Fibroblast of villous mesenchyme (primary cell): ENCODE measurements at places on chromosomes 6 and 20.
A peak's percentile ranks its signal among the peaks of the same experiment; 100 is the strongest.

GRCh38 chr6:135226537-135226936 is 45.4 kb downstream of the MYB start:
- no peak for DNase-seq

DNA sequence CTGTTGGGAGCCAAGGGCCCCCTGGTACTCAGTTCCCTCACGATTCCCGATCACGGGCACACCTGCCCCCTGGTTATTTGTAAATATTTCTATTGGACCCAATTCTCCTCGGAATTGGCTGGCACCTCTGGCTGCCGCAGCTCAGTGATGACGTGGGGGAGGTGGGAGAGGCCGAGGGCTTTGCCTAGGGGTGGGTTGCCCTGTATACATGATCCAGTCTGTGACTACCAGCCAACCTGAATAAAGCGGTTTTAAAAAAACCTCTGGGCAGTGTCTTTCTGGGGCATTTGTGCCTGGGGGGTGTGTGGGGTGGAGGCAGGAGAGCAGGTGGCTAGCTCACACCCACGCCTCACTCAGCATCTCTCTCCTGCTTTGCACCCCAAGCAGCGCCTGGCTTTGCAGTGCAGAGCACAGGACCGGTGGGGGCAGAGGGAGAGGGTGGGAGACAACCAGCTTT is 42.2 kb downstream of the VSTM2L start:
- DNase-seq, result no peak

DNA sequence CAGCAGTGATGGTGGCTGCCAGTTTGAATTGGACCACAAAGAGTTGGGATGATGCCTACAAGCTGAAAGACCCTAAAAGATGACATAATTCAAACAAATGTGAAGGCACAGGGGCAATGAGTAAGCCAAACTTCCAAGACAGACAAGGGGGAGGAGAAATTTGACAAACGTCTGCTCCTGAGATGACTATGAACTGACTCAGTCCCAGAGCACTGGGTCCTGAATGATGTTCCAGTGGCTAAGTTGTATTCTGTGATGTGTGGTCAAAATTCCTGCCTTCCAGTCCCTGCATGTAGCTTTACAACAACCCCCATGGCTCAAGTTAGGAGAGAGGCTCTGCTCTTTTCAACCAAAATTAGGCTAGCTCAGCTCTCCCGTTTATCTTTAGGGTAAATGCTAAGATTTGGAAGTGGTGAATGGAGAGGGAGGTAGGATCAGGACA is 86.1 kb upstream of the SIRPA start:
- no peak for DNase-seq

GRCh38 chr20:8005575-8006366 is 13.8 kb downstream of the TMX4 start:
- DNase-seq, result no peak

DNA sequence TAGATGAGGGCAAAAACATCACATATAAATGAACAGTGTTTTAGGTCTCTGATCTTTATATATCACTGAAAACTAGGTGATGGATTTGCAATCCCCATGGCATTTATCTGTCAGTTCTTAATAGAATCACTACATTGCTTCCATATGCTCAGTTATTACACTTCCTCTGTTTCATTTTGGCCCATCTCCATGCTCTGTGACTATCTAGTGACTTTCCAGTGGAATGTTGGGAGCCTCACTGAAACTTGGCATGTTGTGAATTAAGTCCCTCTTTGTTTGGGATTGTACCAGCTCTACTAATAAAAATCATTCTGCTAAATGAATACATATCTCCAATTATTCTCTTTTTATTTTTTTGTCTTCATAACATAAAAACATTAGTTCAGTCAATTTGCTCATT is 226.1 kb upstream of the CEP162 start:
- no peak for DNase-seq

GRCh38 chr20:37364013-37364926 is 18.3 kb downstream of the SRC start:
- no peak for DNase-seq

GRCh38 chr20:1191299-1191698 is 6.5 kb upstream of the TMEM74B start:
- no peak for DNase-seq

DNA sequence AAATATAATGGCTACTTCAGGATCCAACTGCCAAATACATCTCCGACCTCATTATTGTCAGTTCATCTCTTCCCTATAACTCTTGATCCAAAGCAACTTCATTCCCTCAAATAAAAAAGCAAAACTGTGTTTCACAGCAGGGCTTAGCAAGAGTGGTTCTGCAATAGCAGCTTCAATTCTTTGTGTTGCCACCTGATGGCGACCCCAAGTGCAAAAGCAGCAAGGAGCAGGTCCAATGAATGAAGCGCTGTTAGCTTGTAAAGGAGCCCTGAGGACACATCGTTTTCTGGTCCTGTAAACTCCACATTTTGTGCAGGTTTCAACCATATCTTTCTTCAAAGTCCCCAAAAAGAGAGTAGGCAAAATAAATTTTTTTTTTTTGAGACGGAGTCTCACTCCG is 19.6 kb downstream of the RTN4IP1 start:
- no peak for DNase-seq

DNA sequence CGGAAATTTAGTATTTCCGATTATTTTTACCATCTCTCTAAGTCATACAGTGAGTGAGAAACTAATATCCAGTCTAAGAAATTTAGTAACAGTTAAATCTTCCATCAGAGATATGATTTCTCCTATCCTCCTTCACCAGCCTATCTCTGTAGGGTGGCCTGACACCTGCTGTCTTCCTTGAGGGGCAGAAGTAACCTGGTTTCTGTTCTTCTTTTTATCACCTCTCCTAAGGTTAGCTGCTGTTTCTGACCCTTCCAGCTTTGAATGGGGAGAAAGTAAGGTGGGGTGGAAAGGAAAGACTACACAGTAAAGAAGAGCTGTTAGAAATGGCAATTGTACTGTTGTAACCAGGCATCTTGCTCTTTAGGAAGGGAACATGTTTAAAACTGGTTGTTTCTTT is 447.7 kb downstream of the PHF3 start:
- no peak for DNase-seq

DNA sequence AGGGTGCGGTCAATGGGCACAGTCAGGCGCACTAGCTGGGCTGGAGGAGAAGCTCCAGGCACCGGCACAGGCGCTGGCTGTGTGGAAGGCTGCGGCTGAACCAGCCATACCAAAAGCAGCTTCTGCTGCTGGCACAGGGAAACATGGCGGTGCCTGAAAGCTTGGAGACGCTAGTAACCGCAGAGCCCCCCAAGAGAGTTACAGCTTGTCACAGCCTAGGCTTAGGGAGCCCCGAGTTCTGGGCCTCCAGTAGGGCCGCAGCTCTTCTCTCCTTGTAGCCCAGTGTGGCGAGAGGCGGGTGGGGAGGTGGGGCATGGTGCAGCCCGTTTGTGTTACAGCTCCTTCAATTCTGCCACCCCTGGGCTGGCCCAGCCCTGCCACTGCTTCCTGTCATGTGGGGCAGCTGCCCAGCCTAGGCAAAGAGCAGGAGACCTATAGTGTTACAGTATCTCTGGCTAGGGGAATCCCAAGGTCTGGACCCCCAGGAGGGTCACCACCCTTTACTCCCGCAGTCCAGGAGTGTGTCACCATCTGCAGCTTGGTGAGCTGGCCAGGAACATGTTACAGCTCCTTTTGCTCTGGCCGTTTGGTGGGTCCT is 58.6 kb upstream of the MANEA start:
- DNase-seq, result no peak

DNA sequence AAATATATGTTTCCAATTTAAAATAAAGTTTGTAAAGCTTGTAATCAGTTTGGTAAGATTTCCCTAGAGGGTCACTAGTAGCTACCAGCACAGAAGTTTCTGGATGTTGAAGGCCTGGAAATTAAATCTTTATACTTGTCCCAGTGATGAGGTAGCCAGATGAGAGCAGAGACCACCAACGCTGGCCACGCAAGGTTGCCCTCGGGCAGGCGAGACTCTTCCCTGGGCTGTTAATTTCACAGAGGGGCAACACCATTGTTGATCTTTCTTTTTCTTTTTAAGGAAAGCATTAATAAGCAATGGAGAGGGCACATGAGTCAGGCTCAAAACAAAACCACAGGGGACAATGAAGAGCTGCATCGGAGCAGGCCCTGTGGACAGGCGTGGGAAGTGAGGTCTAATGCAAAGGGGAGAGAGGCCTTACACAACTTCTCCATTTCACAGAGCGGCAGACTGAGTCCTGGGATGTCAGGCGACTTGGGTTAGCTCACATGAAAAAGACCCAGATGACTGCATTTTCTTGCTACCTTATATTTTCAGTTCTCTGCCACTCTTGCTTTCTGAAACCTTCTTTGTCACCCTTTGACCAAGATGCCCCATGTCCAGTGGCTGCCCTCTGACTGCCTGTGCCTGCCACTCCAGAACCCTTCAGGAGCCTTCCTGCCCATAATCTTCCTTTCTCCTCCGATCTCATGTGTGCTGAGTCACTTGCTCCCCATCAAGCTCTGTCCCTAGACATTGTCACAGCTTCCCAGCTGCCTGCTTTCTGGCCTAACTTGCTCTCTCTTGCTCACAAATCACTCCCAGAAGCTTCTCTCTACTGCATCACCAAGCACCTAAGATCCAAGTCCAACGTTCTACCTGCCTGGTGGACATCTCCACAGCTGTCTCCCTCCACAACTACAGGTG is 107.7 kb upstream of the CDYL start:
- DNase-seq, result peak; percentile 41

- no peak for DNase-seq
Measured at GRCh38 chr6:99393366-99393697, 663 bp downstream of the COQ3 start.

GRCh38 chr6:5085648-5086293 is 630 bp downstream of the PPP1R3G start:
- DNase-seq, result peak; percentile 44

DNA sequence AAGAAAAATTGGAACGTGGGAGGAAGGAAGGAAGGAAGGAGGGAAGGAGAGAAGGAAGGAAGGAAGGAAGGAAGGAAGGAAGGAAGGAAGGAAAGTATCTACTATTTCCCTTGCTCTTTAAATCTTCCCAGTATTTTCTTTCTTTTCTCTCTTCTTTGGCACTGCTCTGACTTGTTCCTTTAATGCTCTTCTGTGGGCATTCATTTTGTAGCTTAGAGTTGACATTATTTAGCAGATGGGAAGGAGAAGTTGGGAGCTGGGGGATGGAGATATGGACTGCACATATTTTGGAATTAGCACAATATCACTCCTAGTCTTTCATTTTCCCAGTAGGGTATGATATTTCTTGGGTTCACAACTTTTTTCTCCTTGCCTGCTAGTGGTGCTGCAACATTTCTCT is 152.2 kb downstream of the TFAP2B start:
- DNase-seq, result no peak

- no peak for DNase-seq
Measured at GRCh38 chr6:108750801-108751200, 97.4 kb upstream of the ARMC2 start.

DNA sequence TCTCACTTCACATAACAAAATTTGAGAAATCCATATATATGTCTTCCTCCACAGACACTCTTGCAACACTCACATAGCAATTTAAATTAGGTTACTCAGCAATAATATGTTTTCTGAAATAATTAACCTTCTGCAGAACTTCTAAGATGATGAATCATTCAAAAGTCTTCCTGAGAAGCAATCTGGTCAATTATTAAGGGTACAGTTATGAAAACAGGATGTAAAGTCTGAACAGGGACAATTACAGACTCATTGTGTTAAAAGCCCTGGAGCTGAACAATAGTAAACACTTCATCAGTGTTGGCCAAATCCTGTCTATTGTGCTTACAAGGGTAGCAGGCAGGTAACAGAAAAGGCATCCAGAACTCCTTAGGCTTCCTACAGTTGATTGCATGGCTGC is 75.4 kb downstream of the FILIP1 start:
- DNase-seq, result peak; percentile 51

GRCh38 chr6:45445749-45446549 is 68.2 kb upstream of the SUPT3H start:
- peak; percentile 99 for DNase-seq

DNA sequence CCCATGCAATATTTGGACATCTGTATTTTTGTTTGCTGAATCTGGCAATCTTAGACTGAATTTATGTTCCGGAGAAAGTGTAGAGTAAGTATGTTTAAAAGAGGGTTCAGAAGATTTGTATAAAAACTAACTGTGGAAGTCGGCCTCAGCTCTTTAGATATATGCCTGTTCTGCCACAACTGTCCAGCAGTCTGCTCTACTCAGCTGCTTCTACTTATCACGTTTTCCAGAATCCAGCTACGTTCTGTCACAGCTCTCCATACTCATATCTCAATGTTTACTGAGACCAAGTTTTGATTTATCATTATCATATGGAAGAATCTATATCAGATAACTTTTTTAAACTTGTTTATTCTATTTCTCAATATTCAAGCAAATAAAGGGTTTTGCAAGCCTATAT is 721.3 kb downstream of the EYS start:
- DNase-seq, result no peak

DNA sequence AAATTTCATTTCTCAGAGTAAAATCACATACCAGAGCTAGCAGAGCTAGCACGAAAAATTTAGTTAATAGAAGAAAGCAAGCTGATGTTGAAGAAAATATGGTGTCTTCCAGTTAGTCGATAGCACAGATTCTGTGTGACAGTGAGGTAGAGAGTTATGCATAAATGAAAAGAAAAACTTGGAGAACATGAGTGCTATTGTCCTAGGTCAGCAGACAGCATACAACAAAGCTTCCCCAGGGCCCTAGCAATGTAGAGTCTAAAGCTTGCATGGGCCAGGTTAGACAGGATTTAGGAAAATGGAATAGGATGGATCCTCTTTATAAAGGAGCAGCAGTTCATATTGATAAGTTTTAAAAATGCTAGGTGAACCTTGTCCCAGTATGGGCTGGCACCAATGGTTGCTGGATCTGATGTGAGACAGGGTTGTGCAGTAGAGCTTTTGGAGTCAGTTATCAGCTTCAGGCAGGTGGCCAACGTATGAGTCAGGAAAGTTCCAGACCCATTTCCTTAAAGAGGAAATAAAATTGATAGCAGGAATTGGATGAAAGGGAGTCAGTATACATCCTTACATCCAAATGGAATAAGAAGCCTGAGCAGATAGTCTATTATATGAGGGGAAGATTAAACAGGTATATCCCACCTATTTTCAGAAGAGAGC is 277.2 kb downstream of the FRK start:
- no peak for DNase-seq

GRCh38 chr6:107083047-107083768 is 32.1 kb downstream of the BEND3 start:
- no peak for DNase-seq

DNA sequence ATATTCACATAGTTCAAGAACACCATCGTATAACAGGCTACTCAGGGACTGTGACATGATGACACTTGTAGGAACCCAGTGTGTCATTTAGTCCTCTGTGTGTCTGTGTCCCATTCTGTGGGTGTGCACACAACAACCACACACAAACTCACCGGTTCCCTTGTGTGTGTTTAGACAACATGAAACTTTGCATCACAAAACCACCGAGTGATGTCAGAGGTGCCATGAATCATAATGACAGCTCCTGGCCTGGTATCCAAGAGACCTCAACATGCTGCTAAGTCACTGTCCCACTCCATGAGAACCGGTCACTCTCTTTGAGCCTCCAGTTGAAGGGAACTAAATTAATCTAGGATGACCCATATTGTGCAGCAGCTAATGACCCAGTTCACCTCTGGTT is 421.3 kb downstream of the PREX1 start:
- DNase-seq, result no peak

GRCh38 chr6:160462116-160462515 is 113.9 kb downstream of the SLC22A3 start:
- DNase-seq, result no peak

GRCh38 chr6:78132671-78133410 is 480.0 kb downstream of the MEI4 start:
- DNase-seq, result no peak

- no peak for DNase-seq
Measured at GRCh38 chr6:53103993-53104675, 38.9 kb downstream of the FBXO9 start.
